ENCODE measurements at places on chromosomes 12 and 14.

DNA sequence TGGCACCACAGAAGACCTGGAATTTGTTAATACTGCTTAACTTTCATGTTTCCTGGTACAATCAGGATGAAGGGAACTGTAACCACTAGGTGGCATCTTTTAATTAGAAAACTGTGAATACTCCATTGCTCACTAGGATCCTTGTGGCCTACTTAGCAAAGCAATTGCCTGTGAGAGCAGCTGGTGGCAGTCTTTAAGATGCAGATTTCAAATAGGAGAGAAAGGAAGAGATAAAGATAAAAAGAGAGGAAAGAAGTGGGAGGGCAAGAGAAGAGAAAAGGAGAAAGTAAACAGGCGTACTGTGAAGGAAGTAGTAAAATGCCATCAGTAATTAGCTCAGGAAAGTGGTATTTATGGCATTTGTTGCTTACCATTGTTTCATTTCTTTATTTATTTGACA lies 114.5 kb downstream of the RAD51B start:
- peak; percentile 79 for DNase-seq

- DNase-seq: peak; percentile 90
These were observed 754 bp downstream of the KRT18 start for GRCh38 chr12:52949413-52950331.

GRCh38 chr12:108696111-108696995 lies 35.0 kb downstream of the CORO1C start:
- peak; percentile 96 for DNase-seq

DNA sequence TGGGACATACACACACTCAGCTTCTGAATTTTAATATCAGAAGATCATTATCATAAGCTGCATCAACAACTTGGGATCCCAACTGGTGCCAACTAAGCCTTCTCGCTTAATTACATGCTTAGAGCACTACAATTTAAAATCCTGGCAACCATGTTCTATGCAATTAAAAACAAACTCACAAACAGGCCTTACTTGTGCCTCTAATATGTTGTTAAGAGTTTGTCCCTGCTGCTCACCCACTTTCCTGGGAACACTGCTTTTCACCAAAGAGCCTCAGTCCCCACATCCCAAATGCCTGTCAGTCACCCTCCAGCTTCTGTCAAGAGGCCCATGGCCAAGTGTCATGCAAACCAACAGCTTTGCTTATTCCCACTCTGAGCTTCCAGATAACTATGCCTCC lies 69.7 kb downstream of the TTC9 start:
- DNase-seq: no peak

- DNase-seq: peak; percentile 61
These were observed 44.9 kb downstream of the LIN7A start for GRCh38 chr12:80892597-80893445.

DNA sequence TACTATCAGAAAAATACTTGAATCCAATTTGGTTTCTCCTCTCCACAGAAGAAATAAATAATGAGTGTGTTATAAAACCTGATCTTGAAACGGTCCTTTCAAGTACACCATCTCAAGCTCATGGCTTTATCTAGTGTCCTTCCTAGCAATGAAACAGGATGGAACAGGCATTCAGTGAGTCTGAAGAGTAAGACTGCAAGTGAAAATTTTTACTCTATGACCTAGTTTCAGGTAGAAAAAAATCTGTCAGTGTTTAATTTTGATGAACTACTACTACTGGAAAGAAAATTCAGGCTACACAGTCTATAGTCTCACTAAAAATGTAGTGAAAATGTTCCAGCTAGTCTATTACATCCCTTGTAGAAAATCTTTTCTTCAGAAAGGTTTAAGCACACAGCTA lies 7.7 kb downstream of the CBX5 start:
- no peak for DNase-seq

GRCh38 chr12:54437697-54438096 lies 18.6 kb upstream of the ITGA5 start:
- DNase-seq: no peak
